ENCODE measurements at places on chromosomes 1 and 21.
A peak's percentile ranks its signal among the peaks of the same experiment; 100 is the strongest.

- no peak for DNase-seq
Measured at GRCh38 chr1:243264717-243265116, 8.9 kb downstream of the SDCCAG8 start.

DNA sequence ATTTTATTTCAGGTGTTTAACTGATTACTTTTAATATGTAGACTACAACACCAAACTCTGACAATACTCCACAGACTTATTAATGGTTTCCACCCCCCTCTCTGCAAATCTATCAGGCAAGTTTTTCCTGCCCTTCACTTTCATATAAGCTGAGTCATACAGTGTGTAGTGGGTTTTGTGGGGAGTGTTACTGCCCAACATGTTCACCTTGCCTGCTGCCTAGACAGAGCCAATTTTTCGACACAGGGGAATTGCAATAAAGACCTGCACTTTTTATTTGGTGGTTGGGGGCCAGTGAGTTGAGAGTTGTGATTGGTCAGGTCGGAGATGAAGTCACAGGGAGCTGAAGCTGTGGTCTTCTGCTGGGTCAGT lies 119.7 kb downstream of the PPIAL4G start:
- no peak for DNase-seq

GRCh38 chr21:41437729-41438128 lies 11.7 kb downstream of the MX1 start:
- no peak for DNase-seq

DNA sequence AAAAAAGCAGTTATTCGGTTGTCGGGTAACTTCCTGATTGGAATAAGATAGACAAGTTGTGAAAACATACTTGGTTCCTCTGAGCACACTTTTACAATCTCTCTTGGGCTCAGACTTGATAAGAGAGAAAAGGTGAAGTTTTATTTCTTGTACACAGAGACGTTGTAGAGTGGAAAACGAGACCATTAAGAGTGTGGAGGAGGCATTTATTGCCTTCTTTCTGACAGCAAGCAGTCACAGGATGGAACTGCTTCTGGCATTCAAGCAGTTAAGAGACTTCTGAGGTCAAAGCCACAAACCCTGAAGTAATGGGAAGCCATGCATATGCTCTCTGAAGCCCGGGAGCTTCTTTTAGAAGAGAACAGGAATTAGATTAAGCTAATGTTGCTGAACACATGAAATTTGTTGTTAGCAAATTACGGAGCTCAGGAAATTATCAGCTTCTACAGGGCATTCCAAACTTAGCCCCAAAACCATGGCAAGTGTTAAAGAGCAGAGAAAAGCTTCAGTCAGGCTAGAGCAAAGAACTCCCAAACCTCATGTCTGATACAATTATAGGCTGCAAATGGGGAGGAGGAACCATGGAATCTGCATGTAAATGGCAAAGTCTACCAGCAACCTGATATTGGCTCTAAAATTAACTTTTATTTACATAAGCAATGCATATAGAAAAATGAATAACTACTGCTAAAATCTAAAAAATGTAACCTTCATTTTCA lies 26.0 kb downstream of the S1PR1 start:
- no peak for DNase-seq

- DNase-seq: no peak
Measured at GRCh38 chr21:46069719-46070279, 28.1 kb upstream of the COL6A2 start.

GRCh38 chr21:35850029-35850428 lies 210.3 kb downstream of the SETD4 start:
- no peak for DNase-seq

DNA sequence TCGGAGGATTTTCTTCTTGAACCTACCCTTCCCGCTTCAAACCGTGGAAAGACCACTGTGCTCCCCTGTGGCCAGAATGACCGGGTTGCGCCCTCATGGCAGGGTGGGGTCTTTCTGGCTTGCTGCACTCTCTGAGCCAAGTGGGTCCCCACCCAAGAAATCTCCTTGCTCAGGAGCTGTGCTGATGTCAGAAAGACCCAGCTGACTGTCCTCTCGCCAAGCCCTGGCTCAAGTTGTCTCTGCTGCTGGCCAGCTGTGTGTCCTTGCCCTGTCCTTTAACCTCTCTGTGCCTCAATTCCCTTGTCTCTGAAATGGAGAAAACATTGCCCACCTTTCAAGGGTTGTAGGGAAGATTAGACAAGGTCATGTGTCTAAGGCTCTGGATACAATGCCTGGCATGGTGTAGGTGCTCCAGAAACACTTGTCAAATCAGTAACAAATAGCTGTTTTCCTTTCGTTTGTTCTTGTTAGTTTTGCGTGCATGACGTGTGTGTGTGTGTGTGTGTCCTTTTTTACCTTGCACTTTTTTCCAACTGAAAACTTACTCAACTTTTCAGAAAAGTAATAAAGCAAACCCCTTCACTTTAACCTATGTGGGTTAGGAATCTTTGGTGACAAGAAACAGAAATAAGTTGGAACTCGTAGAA lies 41.1 kb upstream of the RPL11 start:
- no peak for DNase-seq

- DNase-seq: no peak
Measured at GRCh38 chr1:202982715-202983430, 15.8 kb upstream of the CYB5R1 start.

DNA sequence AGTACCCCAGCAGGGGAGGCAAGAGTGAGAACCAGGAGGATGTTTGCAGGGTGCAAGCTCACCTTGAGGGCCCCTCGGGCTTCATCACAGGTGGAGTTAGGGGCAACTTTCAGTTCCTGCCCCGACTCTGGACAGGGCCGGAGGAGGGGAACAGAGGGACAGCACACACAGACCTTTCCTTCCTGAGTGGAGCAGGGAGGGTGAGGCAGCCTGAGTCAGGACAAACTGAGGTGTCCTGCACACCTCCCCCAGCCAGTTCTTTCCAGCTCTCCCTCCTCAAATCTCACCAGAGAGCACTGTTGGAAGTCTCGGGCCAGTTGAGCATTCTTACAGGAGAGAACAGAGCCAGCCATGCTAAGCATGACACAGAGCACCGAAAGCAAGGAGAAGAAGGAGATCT lies 1.5 kb downstream of the ENTREP3 start:
- no peak for DNase-seq

- DNase-seq: no peak
Measured at GRCh38 chr21:28229814-28230213, 762.9 kb downstream of the LTN1 start.

DNA sequence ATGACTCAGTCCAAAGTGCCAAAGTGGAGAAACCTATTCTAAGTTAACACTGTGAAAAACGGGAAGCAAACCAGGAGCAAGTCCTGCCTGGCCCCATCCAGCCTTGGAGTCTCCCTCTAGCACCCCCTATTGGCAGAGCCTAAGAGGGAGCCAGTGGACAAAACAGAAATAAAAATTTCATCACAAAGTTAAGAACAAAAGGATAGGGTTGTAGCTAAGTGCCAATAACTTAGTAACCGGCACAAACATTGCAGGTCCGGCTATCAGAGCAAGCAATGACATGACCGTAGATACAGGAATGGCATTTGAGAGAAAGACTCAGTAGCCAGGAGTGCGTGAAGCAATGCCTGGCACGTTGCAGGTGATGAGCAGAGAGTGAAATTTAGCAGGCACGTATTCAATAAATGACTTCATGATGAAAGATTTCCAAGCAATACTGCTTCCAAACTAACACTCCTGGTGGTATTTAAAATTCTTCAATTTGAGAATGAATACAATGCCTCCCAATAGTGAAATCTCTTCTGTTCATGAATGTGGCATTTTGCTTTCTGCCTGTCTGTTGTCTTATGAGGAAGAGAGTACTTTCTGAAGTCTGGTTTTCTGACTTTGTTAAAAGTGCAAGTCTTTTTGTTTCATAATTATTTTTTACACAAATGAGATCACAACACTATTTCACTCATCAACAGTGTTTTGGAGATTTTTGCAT lies 391.0 kb downstream of the OMA1 start:
- DNase-seq: peak; percentile 57

GRCh38 chr1:44646261-44647110 lies 27.8 kb downstream of the TMEM53 start:
- no peak for DNase-seq

- DNase-seq: no peak
Measured at GRCh38 chr1:210448297-210448892, 119.7 kb downstream of the HHAT start.

- DNase-seq: no peak
Measured at GRCh38 chr1:226994586-226995364, 54.7 kb downstream of the COQ8A start.

- DNase-seq: peak; percentile 9
Measured at GRCh38 chr21:42561762-42562650, 48.4 kb downstream of the SLC37A1 start.

DNA sequence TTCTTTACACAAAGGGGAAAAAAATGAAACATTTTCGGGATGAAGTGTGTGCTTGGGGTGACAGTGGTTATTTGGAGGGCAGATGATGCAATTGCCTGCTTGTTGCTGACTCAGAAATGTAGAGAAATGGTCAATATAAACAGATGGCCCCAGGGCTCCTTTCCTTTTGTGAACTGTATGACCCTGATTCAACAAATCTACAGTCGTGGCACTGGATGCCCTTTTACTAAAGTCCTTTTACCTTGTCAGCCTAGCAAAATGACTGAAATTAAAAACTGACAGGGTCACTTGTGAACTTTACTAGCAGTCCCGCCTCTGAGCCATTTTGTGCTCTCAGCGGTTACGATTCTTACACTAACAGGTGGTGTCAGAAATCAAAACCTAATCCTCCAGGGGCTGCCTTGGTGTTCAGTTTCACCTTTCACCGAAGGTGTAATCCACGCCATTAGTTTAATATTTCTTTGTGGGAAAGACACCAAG lies 49.8 kb downstream of the GREM2 start:
- peak; percentile 24 for DNase-seq

DNA sequence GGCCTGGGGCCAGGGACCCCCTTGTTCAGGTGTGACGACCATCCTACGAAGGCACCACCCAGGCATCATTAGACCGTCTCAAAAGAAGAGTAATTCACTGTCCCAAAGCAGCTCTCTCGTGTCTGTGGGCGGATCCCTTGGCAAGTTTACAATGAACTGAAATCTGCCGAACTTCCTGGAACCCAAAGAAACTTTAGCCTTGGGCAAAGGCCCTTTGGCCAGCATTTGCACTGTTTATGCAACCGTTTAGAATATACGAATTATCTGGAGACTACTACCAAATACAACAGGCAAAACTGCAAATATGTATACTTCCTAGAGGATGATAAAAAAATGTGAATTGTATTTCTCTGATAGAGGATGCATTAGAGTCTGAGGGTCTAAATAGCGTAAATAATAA lies 1.4 kb upstream of the SOD1 start:
- DNase-seq: no peak

- DNase-seq: no peak
Measured at GRCh38 chr1:41048540-41048939, 27.0 kb upstream of the SLFNL1 start.

DNA sequence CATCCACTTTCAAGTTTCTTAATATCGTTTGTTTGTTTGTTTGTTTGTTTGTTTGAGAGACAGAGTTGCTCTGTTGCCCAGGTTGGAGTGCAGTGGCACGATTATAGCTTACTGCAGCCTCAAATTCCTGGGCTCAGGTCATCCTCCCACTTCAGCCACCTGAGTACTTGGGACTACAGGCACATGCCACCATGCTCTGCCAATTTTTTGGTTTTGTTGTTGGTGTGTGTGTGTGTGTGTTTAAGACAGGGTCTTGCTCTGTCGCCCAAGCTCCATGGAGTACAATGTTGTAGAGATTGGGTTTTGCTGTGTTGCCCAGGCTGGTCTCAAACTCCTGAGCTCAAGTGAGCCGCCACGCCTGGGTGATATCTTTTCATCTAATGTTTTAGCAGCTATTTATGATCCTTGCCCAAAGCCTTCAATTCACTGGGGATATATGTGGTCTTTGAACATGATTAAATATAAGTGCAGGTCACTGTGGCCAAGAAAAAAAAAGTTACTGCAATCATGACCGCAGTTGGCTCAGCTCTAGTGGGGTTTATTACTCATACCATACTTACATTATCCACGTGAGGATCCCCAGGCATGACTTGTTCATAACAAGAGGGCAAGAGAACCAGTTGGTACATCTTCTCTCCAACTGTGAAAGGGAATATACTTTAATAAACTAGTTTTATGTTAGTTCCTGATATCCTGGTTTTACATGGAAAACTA lies 8.0 kb downstream of the RRP1B start:
- DNase-seq: no peak

DNA sequence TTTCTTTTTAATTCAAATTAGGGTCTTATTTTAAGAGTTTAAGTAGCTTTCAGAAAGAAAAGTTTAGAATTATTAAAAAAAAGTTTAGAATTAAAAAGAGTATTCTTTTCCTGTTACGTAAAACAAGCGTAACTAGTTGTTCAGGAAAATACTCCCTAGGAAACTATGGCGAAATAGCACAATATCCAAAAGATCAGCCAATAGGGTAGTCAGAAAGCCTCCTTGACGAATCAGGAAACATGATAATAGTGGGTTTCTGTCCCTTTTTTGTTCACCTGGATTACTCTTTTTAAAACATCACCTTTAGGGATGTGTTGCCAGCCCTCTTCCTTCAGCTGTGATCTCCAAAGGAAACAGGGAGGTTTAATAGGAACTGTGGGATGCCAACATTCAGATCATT lies 25.2 kb downstream of the S1PR1 start:
- DNase-seq: no peak
